ENCODE measurements at places on chromosomes 7 and 10.

DNA sequence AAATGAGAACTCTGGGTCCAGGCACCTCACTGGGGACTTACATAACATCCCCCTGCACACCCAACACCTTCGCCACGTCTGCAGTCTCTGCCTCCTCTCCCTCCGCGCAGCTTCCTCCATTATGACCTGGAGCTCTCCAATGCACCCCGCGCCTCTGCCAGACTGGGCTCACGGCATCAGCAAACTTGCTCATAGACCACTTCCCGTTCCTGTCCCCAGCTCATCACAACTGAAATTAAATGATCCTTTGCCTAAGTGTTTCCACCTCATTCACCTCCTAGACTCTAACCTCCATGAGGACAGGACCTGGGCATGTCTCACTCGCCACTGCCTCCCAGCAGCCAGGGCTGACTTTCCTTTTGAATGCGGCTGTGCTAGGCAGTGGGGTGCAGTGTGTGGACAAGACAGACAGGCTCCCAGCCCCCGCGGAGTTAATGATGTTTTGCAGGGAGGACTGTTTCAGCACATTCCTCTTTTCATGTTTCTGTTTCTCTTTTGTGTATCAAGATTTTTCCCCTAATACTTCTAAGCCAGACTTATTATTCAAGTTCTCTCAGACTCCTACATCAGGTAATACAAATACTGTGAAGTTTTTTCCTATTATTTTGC is 18.8 kb downstream of the CHST15 start:
- no peak for DNase-seq
- no peaks in the 10 kb centered on the region for H3K36me3 ChIP-seq
- peak overlapping the region; percentile 69 for H3K27ac ChIP-seq
- H3K27me3 ChIP-seq = no peaks in the 10 kb centered on the region
- peak overlapping the region; percentile 52 for H3K4me3 ChIP-seq
- H3K4me1 ChIP-seq = peaks cover 81% of the 10 kb centered on the region

DNA sequence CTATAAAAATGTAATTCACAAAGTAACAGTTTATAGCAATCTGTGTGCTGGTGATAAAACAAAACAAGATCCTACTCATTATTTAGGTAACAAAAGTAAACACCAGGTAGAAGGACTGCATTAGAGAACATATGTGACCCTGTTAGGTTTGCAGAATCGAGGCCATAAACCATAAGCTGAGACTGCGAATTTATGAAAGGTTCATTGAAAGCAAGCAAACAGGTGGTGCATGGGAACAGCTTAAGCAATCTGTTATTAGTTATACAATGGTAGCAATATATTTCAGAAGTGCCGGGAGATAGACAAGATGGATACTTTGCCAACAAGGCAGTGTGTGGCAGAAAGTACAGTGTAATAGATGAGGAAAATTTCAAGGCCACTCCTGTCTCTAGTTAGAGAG is 23.5 kb upstream of the FAM133B start:
- DNase-seq = no peak
- no peak overlapping the region for H3K27ac ChIP-seq
- H3K4me3 ChIP-seq = no peak overlapping the region
- peaks cover 23% of the 10 kb centered on the region for H3K36me3 ChIP-seq
- H3K4me1 ChIP-seq = no peaks in the 10 kb centered on the region
- H3K27me3 ChIP-seq = no peaks in the 10 kb centered on the region

- H3K4me1 ChIP-seq = peaks cover 33% of the 10 kb centered on the region
- no peaks in the 10 kb centered on the region for H3K27me3 ChIP-seq
- no peak for DNase-seq
- H3K27ac ChIP-seq = no peak overlapping the region
Observed at GRCh38 chr7:148868378-148868674, 15.8 kb downstream of the EZH2 start.

DNA sequence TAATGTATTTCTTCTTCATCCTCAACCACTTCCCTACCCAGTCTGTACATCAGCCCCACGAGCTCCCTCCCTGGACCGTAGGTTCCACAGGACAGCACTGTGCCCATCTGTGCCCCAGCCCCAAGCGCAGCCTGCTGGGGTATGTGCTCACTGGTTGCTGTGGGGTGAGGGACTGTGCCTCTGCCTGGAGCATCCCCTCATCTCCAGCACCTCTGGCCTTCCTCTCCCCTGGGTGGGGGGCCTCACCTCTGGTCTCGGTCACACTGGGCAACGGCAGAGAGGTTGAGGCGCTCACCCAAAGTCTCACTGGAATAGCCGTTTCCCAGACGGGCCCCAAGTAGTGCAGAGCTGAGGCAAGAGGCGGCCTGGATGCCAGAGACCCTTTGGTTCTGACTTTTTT is 1.5 kb upstream of the PRKAR1B start:
- no peak overlapping the region for H3K27ac ChIP-seq
- peaks cover 30% of the 10 kb centered on the region for H3K36me3 ChIP-seq
- H3K27me3 ChIP-seq = no peaks in the 10 kb centered on the region

GRCh38 chr7:111164442-111164841 is 73.5 kb downstream of the LRRN3 start:
- no peaks in the 10 kb centered on the region for H3K27me3 ChIP-seq
- no peaks in the 10 kb centered on the region for H3K36me3 ChIP-seq
- no peaks in the 10 kb centered on the region for H3K4me1 ChIP-seq
- H3K27ac ChIP-seq = no peak overlapping the region
- H3K4me3 ChIP-seq = no peak overlapping the region

- no peak overlapping the region for H3K27ac ChIP-seq
- peaks cover 49% of the 10 kb centered on the region for H3K27me3 ChIP-seq
- H3K4me3 ChIP-seq = no peak overlapping the region
- DNase-seq = no peak
- H3K36me3 ChIP-seq = no peaks in the 10 kb centered on the region
- peaks cover 6% of the 10 kb centered on the region for H3K4me1 ChIP-seq
Observed at GRCh38 chr7:42227541-42227935, 9.5 kb downstream of the GLI3 start.

DNA sequence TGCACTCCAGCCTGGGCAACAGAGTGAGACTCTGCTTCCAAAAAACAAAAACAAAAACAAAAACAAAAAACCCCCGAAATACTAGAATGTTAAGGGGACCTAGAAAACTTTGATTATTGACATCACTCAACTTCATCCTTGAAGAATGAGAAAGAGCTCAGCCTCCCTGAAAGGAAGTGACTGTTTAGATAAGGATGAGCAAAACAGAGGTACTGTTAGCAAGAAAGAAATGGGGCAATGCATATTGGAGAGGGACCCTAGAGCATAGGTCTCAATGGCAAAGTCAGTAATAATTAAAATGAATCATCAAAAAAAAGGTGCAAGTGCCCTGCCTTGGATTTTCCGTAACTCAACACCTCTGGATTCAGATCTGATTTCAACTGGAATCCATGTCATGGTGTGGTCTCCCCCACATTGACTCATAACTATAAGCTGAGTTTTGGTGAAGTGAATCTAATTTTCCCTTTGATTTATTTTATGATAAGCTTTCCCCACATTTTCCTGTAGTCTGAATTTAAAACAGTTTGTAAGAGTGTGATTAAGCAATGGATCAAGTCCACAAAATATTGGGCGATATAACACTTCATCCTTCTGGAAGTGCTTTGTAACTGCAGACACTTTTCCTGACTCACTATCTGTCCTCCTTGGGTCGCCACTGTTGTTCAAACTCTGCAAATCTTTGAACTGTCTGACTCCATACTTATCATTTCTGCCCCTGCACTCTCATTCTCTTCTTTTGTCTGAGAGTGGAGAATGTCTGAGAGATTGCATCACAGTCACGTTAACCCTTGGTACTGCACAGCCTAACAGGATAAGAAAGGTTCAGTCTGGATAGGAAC is 224.8 kb upstream of the LYZL1 start:
- no peak for DNase-seq
- H3K27ac ChIP-seq = no peak overlapping the region
- H3K4me3 ChIP-seq = no peak overlapping the region
- no peaks in the 10 kb centered on the region for H3K36me3 ChIP-seq
- no peaks in the 10 kb centered on the region for H3K27me3 ChIP-seq

- peaks cover 3% of the 10 kb centered on the region for H3K36me3 ChIP-seq
- peaks cover 3% of the 10 kb centered on the region for H3K4me1 ChIP-seq
- DNase-seq = no peak
- no peak overlapping the region for H3K27ac ChIP-seq
- H3K27me3 ChIP-seq = no peaks in the 10 kb centered on the region
Observed at GRCh38 chr10:97215619-97216260, 30.0 kb upstream of the SLIT1 start.

- no peak within 1 kb of the TSS for H3K27ac ChIP-seq
- peaks cover 15% of the 10 kb centered on the region for H3K4me1 ChIP-seq
- no peak for DNase-seq
Observed at GRCh38 chr10:81874875-81875466, at the start of gene NRG3. NRG3 (plus strand) TSS chr10:81875194.

DNA sequence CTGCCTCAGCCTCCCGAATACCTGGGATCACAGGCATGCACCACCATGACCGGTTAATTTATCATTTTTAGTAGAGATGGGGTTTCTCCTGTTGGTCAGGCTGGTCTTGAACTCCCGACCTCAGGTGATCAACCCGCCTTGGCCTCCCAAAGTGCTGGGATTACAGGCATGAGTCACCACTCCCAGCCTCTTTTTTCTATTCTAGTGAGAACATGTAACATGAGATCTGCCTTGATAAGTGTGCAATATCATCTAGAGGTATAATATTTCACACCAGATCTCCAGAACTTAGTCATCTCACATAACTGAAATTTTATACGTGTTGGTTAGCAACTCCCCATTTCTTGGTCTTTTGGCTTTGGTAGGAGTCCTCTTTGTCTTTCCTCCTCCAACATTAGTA is 656.9 kb downstream of the CNTNAP2 start:
- DNase-seq = no peak
- no peaks in the 10 kb centered on the region for H3K4me1 ChIP-seq
- H3K36me3 ChIP-seq = no peaks in the 10 kb centered on the region
- H3K27me3 ChIP-seq = no peaks in the 10 kb centered on the region

DNA sequence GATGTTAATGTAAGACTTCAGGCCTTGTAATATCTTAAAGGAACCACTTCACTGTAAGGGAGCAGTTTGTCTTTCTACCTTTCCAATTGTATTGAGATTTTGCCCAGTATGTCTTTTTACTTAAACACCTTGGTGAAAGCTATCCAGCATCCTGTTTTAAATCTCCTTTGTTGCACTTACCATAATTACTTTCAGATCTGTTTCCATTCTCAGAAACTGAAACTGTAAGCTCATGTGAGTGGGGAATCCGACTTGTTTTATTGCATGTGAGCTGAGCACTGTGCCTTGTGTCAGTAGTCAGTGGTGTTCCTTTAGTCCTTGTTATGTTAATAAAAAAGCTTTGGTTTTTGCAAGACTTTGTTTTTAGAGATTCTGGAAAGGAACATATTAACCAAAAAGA is 42.2 kb downstream of the BMPR1A start:
- peaks cover 22% of the 10 kb centered on the region for H3K4me1 ChIP-seq
- H3K36me3 ChIP-seq = no peaks in the 10 kb centered on the region
- no peak overlapping the region for H3K27ac ChIP-seq
- DNase-seq = no peak
- no peak overlapping the region for H3K4me3 ChIP-seq
- H3K27me3 ChIP-seq = no peaks in the 10 kb centered on the region

DNA sequence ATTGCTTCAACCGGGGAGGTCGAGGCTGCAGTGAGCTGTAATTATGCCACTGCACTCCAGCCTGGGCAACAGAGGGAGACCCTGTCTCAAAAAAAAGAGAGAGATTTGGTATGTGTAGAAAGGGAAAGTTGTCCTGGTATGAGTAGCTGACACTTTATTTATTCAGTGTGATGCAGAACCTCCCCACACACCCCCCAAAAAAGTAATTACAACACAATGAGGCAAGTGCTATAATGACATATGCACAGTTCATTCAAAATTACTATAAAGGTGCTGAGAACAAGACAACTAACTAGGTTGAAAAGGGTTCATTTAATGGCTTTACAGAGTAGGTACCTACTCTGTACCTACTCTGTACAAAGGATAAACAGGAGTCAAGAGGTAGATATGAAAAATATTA is 80.2 kb downstream of the PDSS1 start:
- no peak for DNase-seq
- no peaks in the 10 kb centered on the region for H3K27me3 ChIP-seq
- peaks cover 71% of the 10 kb centered on the region for H3K4me1 ChIP-seq
- peaks cover 29% of the 10 kb centered on the region for H3K36me3 ChIP-seq
- no peak overlapping the region for H3K4me3 ChIP-seq
- H3K27ac ChIP-seq = peak overlapping the region; percentile 53

DNA sequence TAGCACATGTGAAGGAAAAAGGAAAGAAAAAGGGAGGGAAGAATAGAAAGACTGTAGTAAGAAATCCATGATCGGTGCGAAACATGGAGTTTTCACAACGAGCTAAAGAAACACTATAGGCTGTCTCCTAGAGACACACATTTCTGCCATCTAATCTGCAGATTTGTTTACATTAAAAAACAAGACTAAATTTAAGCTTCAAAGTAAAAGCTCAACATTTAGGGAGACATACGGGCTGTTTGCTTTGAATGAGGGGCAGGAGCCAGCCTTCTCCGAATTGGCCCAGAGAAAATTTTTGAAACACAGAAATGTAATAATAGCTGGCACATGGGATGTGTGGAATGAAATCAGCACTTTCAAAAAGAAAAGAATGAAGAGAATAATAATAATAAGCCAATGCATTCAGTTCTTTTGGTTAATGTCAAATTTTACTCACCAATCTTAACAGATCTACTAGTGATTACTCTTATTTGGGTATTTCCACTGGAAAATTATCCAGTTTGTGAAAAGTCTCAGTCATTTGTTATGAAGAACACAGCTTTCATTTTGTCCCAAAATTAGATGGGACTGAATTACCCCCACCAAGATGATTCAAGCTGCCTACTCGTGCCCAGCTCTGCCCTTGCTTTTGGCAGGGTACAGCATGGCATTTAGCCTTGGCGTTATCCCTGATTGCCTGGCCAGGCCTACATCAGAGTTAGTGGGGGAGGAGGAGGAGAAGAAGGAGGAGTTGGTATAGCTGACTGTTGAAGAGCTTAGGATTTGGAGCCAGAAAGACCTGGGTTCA is 47.1 kb downstream of the MTURN start:
- no peaks in the 10 kb centered on the region for H3K27me3 ChIP-seq
- H3K4me3 ChIP-seq = no peak overlapping the region
- peaks cover 46% of the 10 kb centered on the region for H3K4me1 ChIP-seq
- H3K36me3 ChIP-seq = peaks cover 8% of the 10 kb centered on the region
- DNase-seq = no peak
- H3K27ac ChIP-seq = no peak overlapping the region

- peaks cover 20% of the 10 kb centered on the region for H3K27me3 ChIP-seq
- H3K36me3 ChIP-seq = no peaks in the 10 kb centered on the region
- H3K27ac ChIP-seq = no peak overlapping the region
- no peak overlapping the region for H3K4me3 ChIP-seq
- no peak for DNase-seq
Observed at GRCh38 chr7:35241884-35242283, 12.0 kb downstream of the TBX20 start.

GRCh38 chr10:30068492-30069223 is 9.3 kb upstream of the JCAD start:
- H3K36me3 ChIP-seq = no peaks in the 10 kb centered on the region
- no peak overlapping the region for H3K4me3 ChIP-seq
- H3K27ac ChIP-seq = no peak overlapping the region
- peaks cover 2% of the 10 kb centered on the region for H3K27me3 ChIP-seq
- H3K4me1 ChIP-seq = no peaks in the 10 kb centered on the region
